ENCODE measurements at places on chromosomes 5 and 9.

- no peaks in the 10 kb centered on the region for H3K4me1 ChIP-seq
- no peaks in the 10 kb centered on the region for H3K36me3 ChIP-seq
- no peak overlapping the region for H3K27ac ChIP-seq
- H3K4me3 ChIP-seq, result no peak overlapping the region
Observed at GRCh38 chr5:130138406-130139045, 234.3 kb downstream of the CHSY3 start.

DNA sequence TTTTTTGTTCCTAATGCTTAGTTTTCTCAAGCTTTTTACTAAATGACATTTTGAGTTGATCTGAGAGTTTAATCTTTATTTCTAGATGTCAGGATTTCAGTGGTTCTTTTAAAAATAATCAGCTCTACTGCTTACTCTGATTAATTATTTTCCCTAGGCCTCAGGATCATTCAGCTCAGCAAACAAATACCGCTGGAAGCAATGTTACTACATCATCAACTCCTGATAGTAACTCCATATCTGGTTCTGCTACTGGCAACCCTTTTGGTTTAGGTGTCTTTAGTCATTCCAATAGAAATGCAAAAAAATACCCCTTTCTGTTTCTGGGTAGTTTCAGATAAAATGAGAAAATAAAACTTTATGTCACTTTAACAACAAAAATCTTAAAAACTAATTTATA, 5.6 kb upstream of the IDNK start:
- no peak overlapping the region for H3K4me3 ChIP-seq
- H3K36me3 ChIP-seq, result no peaks in the 10 kb centered on the region
- no peak overlapping the region for H3K27ac ChIP-seq
- peaks cover 9% of the 10 kb centered on the region for H3K4me1 ChIP-seq
- DNase-seq, result no peak

DNA sequence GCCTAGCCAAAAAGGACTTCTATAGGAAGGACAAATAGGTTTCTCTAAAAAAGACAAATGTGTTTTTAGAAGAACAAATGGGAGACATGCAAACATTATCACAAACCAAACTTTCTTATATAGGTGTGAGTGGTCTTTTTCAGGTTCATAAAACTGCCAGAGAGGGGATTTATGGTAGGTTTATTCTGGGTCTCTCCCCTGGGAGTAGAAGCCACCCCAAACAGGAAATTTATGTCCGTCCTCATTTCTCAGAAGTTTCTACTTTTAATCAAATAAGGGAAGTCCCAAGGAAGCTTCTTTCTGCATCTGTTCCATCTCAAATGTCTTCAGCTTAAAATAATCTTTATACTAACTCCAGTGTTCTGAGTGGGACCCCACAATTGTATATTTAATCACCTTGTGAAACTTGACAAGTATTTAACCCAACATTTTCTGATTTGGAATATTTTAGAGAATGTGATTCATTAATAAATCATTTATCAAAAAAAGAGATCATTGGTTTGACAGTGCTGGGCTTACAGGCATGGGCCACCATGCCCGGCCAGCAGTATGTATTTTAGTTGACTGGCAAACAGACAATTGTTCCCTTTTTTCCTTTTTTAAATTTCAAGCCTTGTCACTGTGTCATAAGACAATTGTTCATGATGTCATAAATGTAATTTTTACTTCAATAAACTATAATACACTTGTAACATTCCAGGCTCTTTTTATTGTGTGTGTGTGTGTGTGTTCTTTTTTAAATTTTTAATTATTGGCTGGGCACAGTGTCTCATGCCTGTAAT, 44.6 kb upstream of the GLDC start:
- no peak overlapping the region for H3K4me3 ChIP-seq
- H3K4me1 ChIP-seq, result no peaks in the 10 kb centered on the region
- H3K27me3 ChIP-seq, result no peaks in the 10 kb centered on the region
- H3K27ac ChIP-seq, result no peak overlapping the region
- DNase-seq, result no peak

- H3K36me3 ChIP-seq, result peaks cover 6% of the 10 kb centered on the region
- peak within 1 kb of the TSS; percentile 83 for H3K4me3 ChIP-seq
- H3K27me3 ChIP-seq, result peaks cover 11% of the 10 kb centered on the region
- DNase-seq, result peak; percentile 75
- H3K27ac ChIP-seq, result peak within 1 kb of the TSS; percentile 41
Observed at GRCh38 chr9:98807070-98807813, at the start of gene GALNT12. Gene GALNT12, plus strand, starts transcription at chr9:98807670. Its CDS starts 29 bp downstream, at chr9:98807699.

DNA sequence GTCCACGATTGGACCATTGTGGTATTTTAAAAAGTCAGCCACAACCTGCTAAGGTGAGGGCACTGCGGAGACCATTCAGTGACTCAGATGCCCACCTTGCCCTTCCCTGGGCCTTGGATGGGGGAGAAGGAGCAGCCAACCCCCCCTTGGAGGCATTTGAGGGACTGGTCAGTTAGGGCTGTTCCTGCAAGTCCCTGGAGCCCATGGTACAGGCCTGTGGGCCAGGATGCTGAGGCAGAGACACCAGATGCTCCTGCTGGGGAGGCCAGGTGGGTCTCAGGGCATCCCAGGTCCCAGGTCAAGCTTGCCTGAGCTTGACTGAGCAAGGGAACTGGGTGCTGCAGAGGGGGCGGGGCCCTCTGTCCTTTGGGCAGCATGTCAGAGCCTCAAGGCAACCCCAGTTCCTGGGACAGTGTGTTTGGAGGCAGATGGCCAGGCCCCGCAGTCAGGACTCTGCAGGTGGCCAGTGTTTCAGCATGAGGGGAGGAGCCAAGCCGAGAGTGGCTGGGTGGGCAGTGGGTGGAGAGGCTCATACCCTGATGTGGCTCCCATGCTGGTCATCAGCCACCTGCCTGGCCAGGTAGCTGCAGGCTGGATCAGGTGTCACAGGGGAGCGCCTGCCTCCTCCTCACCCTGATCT, 27.5 kb downstream of the SLC6A3 start:
- DNase-seq, result no peak
- no peaks in the 10 kb centered on the region for H3K36me3 ChIP-seq
- H3K4me1 ChIP-seq, result no peaks in the 10 kb centered on the region
- no peak overlapping the region for H3K27ac ChIP-seq
- H3K4me3 ChIP-seq, result no peak overlapping the region

DNA sequence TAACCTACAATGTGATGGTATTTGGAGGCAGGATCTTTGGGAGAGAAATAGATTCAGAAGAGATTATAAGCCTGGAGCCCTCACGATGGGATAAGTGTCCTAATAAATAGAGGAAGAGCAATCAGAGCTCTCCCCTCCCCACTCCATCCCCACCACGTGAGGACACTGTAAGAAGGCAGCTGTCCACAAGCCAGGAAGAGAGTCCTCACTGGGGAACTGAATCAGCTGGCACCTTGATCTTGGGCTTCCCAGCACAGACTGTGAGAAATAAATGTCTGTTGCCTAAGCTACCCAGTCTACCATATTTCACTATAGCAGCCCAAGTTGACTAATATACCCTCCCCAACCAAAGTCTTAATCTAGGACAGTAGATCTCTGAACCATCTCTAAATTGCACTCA, 118.1 kb downstream of the SUSD1 start:
- peaks cover 40% of the 10 kb centered on the region for H3K4me1 ChIP-seq
- H3K27ac ChIP-seq, result no peak overlapping the region
- H3K4me3 ChIP-seq, result no peak overlapping the region
- H3K27me3 ChIP-seq, result no peaks in the 10 kb centered on the region

Data from activated T-cell treated with anti-CD3 and anti-CD28 coated beads, Interleukin-2, amount 50 U/mL, for 24 hours (primary cell).